ENCODE measurements at places on chromosomes 6 and 20.

GRCh38 chr6:137724495-137725211 is 142.4 kb upstream of the TNFAIP3 start:
- DNase-seq: no peak

GRCh38 chr6:24923885-24924401 is 11.8 kb downstream of the RIPOR2 start:
- no peak for DNase-seq

DNA sequence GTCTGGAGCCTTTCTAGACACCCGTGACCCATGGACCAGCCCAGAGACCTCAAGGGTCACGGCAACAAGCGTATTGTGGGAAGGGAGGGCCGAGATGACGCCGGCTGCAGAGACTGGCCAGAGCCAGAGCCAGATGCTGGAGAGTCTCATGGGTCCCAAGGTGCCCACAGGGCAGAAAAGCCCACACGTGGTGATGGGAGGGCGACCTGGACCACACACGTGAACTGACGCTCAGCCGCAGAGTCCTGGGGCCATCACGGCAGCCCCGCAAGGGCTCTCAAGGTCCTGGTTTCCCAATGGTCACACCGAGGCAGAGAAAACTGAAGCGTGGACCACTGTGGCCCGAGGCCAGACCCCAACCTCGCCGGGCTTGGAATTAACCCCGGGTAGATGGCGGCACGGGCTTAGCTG is 92.6 kb downstream of the YTHDF1 start:
- no peak for DNase-seq

DNA sequence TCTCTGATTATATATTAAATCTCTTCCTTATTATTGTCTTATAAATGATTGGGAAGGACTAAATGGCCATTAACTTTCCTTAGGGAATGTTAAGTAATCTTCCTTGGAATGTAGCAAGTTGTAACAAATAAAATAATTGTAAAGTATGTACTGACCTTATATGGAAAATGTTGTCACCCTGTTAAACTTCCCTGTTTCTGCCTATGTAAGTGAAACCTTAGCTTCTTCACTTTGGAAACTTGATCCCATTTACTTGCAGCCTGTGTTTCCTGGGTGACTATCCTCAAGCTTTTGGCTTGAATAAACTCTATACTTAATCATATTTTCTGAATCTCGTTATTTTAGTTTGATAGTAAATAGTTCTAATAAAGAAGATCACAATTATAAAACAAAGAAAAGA is 519.5 kb upstream of the PTCHD4 start:
- DNase-seq: no peak

- peak; percentile 81 for DNase-seq
Observed at GRCh38 chr6:158322724-158323560, 10.7 kb downstream of the TULP4 start.

- no peak for DNase-seq
Observed at GRCh38 chr6:141968632-141969031, 164.1 kb upstream of the GJE1 start.

DNA sequence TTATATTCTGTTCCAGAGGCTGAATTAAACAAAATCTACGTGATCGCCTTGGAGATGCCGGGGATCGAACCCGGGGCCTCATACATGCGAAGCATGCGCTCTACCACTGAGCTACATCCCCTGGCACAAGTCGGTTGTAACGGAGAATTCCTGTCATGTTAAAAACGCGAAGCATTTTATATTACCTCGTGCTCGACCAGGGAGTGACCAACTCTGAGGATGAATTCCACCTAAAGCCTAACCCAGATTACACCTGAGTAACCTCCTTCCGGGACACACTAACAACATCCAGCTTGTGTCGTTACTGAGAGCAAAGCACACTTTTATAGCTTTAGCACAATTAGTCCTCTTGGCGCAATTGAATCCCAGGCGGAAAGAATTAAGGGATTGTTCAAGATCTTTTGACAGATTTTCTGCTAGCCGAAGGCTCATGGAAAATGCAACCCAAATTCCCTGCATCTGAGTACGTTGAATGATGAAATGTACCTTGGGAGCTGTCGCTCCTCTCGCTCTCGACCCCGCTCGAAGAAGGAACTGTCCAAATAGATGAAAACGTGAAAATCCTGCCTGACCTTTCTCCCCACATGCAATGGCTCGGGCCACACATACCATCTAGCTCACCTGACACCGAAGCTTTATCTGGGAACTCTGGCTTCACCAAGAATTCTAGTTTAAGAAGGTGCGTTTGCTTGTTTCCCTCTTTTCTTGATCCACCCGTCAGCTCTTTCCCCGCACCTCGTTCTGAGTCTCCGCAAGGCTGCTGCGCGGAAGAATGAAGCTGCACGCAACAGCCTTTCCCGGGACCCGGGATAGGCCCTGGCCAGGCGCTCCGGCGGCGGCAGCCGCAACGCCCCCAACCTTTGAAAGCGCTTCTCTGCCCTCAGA is 148.3 kb downstream of the GPX5 start:
- DNase-seq: peak; percentile 71

DNA sequence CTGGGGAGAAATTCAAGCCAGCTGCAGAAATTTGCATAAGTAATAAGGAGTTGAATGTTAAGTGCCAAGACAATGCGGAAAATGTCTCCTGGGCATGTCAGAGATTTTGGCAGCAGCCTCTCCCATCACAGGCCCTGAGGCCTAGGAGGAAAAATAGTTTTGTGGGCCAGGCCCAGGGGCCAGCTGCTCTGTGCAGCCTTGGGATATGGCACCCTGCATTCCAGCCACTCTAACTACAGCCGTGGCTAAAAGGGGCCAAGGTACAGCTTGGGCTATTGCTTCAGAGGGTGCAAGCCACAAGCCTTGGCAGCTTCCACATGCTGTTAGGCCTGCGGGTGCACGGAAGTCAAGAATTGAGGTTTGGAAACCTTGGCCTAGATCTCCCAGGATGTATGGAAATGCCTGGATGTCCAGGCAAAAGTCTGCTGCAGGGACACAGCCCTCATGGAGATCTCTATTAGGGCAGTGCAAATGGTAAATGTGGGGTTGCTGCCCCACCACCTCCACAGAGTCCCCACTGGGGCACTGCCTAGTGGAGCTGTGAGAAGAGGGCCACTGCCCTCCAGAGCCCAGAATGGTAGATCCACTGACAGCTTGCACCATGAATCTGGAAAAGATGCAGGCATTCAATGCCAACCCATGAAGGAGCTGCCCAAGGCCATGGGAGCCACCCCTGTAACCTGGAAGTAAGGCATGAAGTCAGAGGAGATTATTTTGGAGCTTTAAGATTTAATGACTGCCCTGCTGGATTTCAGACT is 126.5 kb downstream of the DTNBP1 start:
- DNase-seq: no peak

- DNase-seq: no peak
Observed at GRCh38 chr6:24824142-24824938, 25.6 kb upstream of the ARMH2 start.

DNA sequence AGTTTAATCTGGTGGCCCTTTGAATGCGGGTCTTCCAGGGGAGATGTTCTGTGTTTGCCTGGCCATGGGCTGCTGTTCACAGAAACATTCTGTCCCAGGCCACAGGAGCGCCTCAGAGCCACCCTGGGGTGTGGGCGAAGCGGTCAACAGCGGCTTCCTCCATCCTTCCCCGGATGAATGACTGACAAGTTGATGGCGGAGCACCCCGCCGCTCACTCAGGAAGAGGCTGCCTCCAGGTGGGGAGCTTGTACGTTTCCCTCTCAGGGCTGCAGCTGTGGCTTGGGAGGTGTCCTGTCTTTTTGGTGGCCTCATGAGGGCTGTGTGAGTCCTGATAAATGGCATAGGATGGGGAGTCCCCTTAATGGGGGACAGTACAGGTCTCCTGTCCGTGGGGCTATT is 178.4 kb downstream of the NRN1 start:
- DNase-seq: no peak

- no peak for DNase-seq
Observed at GRCh38 chr6:53103993-53104675, 38.9 kb downstream of the FBXO9 start.

- DNase-seq: no peak
Observed at GRCh38 chr20:34243377-34243776, 2.2 kb downstream of the ASIP start.

GRCh38 chr6:148983966-148984365 is 237.1 kb downstream of the UST start:
- peak; percentile 64 for DNase-seq

GRCh38 chr20:44843876-44844275 is 33.5 kb upstream of the RIMS4 start:
- DNase-seq: no peak

- no peak for DNase-seq
Observed at GRCh38 chr6:106510090-106510970, 119.0 kb downstream of the RTN4IP1 start.

DNA sequence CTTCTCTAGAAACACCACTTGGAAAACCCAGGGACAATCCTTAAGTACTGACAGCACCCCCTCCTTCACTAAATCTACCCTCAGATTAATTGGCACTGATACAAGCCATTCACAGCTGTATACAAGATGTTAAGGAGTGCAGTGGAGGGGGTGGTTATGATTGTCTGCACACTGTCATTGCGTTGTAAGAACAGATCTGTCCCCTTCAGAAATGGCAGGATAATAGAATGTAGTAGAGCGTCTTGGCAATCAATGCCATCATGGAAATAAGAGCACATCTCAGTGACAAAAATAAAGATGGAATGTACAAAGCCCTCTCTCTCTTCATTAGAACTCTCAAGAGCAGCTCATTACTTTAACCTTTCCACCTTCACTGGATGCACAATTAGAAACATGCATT is 324.9 kb upstream of the TBX18 start:
- no peak for DNase-seq

GRCh38 chr6:108953681-108954080 is 105.5 kb downstream of the ARMC2 start:
- DNase-seq: peak; percentile 38

DNA sequence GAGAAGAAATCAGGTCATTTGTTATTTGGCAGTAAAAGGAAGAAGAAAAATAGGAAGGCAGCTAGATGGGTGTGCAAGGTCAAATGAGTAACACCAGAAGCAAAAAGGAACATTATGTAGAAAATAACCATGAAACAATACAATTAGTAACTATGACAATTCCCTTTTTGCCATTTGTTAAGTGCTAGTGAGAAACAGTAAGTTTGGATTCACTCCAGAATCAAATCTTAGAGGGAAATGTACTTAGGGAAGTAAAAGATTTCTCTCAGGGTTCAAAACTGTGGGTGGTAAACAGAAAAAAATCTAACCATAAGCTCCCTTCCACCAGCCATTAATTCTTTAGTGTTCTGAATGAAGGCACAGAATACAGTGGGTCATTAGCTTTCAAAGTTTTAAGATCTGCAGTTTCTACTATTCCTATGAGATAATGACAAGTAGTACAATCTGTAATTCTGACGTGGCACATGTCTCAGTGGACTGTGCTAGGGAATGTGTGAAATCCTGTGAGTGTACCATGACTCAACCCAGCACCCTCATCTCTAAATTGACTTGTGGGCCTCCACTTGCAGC is 17.1 kb downstream of the REPS1 start:
- peak; percentile 95 for DNase-seq
